ENCODE measurements at places on chromosomes 5 and 9. TPM values are rescaled to one million over a fixed set of nuclear protein-coding genes. Genes with fewer than 3 reads are reported as not detected.
A peak's percentile ranks its signal among the peaks of the same experiment; 100 is the strongest.

DNA sequence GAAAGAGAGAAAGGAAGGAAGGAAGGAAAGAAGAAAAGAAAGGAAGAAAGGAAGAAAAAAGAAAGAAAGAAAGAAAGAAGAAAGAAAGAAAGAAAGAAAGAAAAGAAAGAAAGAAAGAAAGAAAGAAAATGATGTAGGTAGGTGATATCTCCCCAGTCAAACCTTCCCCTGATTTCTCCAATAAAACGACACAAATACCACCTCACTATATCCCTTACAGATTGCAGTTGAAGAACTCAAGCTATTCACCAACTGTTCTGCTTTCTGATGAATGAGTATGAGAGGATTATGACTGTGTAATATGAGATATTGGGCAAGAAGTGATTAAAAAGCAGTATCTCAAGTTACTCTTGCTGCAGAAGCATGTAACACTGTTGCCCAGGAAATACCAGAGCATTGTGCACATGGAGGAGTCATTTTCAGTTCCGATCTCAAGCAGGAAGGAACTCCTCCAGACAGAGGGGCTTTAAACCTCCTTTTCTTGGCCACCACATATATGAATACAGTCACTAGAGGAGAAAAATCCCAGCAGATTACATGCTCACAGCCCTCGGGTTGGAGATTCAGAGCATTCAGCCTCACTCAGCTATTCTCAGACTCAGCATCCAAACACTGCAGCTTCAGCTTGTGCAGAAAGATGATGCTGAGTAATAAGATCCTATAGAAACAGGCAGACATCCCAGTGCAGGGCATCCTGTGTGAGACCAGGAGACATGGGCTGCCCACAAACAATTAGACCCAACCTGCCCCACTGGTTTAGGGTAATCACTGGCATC, 61.4 kb downstream of the UGCG start:
- no peaks in the 10 kb centered on the region for H3K27me3 ChIP-seq
- H3K27ac ChIP-seq = peak overlapping the region; percentile 1
- H3K4me3 ChIP-seq = no peak overlapping the region
- no peaks in the 10 kb centered on the region for H3K36me3 ChIP-seq
- no peak for DNase-seq

GRCh38 chr9:120765910-120766425, 27.2 kb downstream of the FBXW2 start:
- H3K36me3 ChIP-seq = peaks cover 12% of the 10 kb centered on the region
- no peak for DNase-seq
- no peak overlapping the region for H3K27ac ChIP-seq
- no peaks in the 10 kb centered on the region for H3K27me3 ChIP-seq
- H3K4me1 ChIP-seq = peaks cover 14% of the 10 kb centered on the region

Gene C9orf57
- not detected for total RNA-seq

DNA sequence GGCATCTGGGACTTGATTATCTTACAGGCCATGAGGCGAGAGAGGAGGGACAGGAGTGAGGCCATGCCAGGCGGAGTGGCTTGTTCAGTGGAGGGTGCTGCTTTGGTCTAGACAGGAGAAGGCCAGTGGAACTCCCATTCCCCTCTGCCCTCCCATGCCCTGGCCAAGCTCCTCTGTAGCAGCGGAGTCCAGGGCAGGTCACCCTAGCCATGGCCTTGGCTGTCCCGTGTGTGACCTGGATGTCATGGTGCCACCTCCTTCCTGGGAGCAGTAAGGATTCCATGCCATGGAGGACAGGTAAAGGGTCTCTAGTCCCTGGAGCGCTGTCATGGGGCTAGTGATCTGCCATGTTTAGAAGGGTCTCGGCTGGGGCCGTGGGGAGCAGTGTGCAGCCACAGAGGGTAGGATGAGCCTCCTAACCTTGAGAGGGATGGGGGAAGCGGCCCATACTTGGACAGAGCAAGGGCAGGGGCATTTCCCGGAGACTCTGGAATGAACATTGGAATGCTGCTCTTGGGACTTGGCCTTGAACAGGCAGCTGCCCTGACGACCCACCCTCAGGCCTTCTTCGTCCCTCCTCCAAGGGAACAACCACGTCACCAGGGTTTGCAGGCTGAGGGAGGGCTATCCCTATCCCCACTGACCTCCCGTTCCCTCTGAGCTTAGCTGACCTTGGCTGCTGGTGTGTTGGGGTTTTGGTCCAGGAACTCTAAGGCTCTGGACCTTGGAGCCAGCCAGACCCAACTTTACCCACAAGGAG, 100.4 kb downstream of the DAB2IP start:
- H3K27me3 ChIP-seq = no peaks in the 10 kb centered on the region
- H3K36me3 ChIP-seq = no peaks in the 10 kb centered on the region
- H3K27ac ChIP-seq = peak overlapping the region; percentile 56
- H3K4me3 ChIP-seq = no peak overlapping the region

Gene APBA1
- 5.4 TPM for total RNA-seq

DNA sequence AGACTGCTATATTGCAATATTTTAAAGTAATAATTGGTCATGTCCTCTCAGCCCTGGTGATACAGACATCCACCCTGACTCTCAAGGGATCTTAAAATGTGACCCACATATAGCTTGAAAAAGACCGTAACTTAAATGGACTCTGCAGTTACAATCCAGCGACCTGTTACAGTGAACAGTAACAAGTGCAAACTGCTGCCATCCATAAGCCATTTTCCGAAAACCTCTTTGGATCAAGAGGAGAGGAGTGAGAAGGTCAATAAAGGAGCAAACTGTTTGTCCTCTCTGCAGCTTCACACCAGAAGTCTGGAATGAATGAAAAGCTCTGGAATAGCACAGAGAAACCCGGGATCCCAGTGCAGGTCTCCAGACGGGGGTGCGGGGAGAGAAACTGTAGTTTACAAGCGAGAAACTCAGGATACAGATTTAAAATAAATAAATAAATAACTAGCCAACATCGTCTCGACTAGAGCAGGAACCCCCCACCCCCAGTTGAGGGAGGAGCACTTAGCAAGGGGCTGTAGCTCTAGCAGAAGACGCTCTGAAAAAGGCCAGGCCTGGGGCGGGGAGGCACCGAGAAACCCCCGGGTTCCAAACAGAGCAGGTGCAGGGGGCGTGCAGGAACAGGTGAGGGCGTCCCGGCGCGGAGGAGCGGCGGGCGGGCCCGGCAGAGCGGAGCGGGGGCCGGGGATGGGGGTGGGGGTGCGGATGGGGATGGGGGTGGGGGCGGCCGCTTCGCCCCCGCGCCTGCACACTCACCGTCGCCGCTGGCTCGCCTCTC, 572 bp downstream of the ZDHHC21 start:
- H3K36me3 ChIP-seq = peaks cover 15% of the 10 kb centered on the region
- peak overlapping the region; percentile 81 for H3K27ac ChIP-seq
- peak overlapping the region; percentile 94 for H3K4me3 ChIP-seq
- no peaks in the 10 kb centered on the region for H3K27me3 ChIP-seq
- peaks cover 16% of the 10 kb centered on the region for H3K4me1 ChIP-seq

- peaks cover 18% of the 10 kb centered on the region for H3K4me1 ChIP-seq
- H3K4me3 ChIP-seq = peak overlapping the region; percentile 70
- DNase-seq = no peak
- peak overlapping the region; percentile 96 for H3K27ac ChIP-seq
- no peaks in the 10 kb centered on the region for H3K27me3 ChIP-seq
- no peaks in the 10 kb centered on the region for H3K36me3 ChIP-seq
Observed at GRCh38 chr5:181224390-181225229, 1.5 kb downstream of the TRIM41 start.

Gene IFNA21
- total RNA-seq = not detected

Gene HTR1A
- not detected for total RNA-seq

GRCh38 chr5:132256086-132256782, 1.3 kb upstream of the PDLIM4 start:
- peak; percentile 6 for DNase-seq
- no peaks in the 10 kb centered on the region for H3K36me3 ChIP-seq
- H3K4me3 ChIP-seq = no peak overlapping the region
- H3K4me1 ChIP-seq = peaks cover 21% of the 10 kb centered on the region
- peaks cover 6% of the 10 kb centered on the region for H3K27me3 ChIP-seq
- no peak overlapping the region for H3K27ac ChIP-seq

Data from upper lobe of left lung (tissue), 6 donors.